Suprapubic skin (tissue), 4 donors: ENCODE measurements at places on chromosomes 5 and 9.

GRCh38 chr5:93421987-93422401 lies 159.0 kb downstream of the NR2F1-AS1 start:
- no peak for DNase-seq

DNA sequence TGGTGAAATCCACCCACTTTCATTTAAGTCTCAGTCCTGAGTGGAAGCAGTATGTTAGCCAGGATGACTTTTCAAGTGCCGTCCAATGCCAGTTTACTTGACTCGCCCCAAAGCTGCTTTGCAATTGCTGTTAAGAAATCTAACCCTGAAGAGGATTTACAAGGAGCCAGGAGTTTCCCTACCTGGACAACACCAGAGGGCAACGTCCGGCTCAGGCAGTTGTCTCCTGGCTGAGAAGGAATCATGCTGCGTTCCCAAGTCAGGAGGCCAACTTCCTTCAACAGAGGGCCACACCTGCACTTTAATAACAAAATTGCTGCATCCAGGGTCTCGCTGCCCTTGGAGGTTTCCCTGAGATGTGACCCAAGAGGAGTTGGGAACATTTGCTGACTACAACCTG lies 65.8 kb downstream of the BOD1 start:
- DNase-seq = no peak

DNA sequence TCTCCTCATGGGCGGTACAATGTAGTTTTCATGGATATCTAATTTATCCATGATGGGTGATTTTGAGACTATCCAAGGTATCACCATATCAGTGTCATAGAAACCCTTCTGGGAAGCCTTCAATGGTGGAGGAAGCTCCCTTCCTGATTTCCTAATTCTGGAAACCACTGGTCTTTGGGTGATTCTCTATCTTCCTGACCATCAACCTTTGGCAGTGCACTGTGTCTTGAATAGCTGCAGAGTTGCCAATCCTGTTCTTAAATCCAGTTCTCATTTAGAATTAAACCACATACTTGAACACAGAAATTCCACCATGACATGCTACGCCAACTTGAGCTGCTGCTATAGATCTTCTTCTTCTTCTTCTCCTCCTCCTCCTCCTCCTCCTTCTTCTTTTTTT lies 161.7 kb upstream of the KLF9 start:
- DNase-seq = no peak

GRCh38 chr9:96604004-96604319 lies 15.7 kb downstream of the CDC14B start:
- no peak for DNase-seq

DNA sequence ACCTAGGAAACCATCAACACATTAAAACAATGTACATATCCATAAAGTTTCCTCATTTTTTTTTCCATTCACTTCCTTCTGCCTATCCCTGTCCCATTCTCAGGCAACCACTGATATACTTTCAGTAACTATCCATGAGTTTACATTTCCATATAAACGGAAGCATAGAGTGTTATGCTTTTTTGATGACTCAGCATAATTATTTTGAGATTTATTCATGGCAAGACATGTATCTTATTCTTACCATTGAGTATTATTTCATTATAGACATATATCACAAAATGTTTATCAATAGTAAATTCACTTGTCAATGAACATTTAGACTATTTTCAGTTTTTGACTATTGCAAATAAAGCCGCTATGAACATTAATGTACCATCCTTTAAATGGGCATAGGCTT lies 1786.8 kb upstream of the ACO1 start:
- DNase-seq = no peak

GRCh38 chr5:127910307-127910956 lies 173.1 kb upstream of the SLC12A2 start:
- DNase-seq = no peak

GRCh38 chr9:35976726-35977125 lies 18.8 kb upstream of the OR2S2 start:
- no peak for DNase-seq

DNA sequence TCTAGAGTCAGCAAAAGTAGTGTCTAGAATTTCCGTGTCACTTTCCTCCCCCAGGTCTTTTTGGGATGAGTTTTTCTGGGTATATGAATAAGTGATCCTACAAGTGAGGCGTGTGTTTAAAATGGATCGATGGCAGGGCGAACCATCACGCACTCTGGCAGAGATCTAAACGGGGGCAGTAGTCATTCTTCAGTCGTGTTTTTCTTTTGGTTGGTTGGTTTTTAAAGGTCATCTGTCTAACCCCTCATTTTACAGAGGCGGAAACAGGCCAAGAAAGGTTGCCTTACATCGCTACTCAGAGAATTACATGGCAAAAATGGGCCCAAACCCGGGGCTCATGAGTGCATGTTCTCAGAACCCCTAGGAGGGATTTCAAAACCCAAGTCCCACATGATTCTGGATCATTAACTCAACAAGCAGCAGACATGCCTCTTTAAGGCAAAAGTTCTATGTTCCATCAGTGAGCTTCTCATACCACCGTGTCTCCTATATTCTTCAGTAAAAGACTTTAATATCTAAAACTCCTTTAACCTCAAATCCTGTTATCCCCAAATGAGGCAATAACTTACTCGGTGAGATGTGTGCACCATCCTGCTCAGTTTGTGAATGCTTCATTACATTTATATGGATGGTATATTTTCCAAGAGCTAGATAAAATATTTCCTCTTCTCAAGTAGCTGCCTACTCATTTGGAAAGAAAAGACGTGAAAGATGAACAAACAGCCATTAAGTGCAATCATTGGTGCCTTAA lies 145.8 kb downstream of the AOPEP start:
- no peak for DNase-seq
